Ascending aorta (tissue), 2 donors: ENCODE measurements at places on chromosomes 4 and X.

DNA sequence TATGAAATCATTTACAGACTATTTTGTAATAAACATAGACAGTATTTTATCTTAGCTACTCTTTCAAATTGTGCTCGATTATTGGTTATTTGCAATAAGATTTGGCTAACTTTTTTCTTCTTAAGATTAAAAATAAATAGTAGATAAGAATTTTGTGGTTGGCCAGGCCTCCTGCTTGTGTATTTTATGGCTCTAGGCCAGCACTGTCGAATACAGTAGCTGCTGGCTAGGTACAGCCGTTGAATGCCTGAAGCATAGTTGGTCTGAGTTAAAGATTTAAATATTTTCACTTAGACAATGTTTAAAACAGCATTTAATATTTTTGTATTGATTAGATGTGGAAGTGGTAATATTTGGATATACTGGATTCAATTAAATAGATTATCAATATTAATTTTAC is 481.0 kb downstream of the SPRY1 start:
- no peak overlapping the region for H3K27ac ChIP-seq
- no peak for DNase-seq
- H3K27me3 ChIP-seq: no peaks in the 10 kb centered on the region
- H3K4me3 ChIP-seq: no peak overlapping the region

DNA sequence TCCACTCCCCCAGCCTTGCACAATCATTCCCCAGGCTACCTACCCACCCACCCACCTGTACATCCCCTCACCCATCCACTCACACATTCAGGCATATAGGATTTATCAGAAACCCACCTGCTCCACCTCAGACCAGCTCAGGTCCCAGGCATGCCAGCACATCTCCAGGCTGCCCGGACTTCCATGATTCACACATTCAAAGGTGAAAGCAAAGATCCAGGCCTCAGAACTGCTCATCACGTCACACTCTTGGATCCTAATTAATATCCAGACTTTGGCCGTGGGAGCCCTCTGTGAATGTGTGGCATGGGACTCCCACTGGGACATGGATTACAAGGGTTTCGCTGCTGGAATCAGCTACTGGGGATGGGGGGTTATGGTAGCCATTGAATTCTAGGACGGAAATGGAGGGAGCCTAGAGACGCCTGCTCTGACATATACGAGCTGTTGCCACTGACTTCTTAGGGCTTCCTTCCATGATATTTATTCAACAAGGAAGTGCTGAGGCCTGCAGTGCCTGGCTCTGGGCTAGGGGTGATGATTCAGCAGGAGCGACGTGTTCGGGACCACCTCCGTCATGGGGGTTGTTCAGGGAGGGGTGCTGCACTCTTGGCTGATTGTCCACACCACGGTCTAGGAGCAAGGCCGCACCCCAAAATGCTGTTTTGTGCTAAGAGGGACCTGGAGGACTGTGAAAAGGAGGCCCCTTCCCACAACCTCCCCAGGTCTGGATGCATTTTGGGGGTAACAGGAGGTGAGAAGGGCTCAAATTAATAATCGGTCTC is 56.9 kb upstream of the ADRA2C start:
- H3K4me3 ChIP-seq: no peak overlapping the region
- H3K27me3 ChIP-seq: no peaks in the 10 kb centered on the region
- H3K27ac ChIP-seq: peak overlapping the region; percentile 73
- peak; percentile 60 for DNase-seq
- H3K4me1 ChIP-seq: peaks cover 7% of the 10 kb centered on the region
- no peaks in the 10 kb centered on the region for H3K36me3 ChIP-seq

GRCh38 chr4:162341533-162341932 is 177.7 kb upstream of the FSTL5 start:
- no peak for DNase-seq
- no peak overlapping the region for H3K4me3 ChIP-seq
- no peak overlapping the region for H3K27ac ChIP-seq
- H3K27me3 ChIP-seq: no peaks in the 10 kb centered on the region

GRCh38 chrX:78327370-78328086 is at the start of gene CYSLTR1:
Gene CYSLTR1 (minus strand): TSS chrX:78327611. CDS start chrX:78273746, 53,865 bp downstream.
- H3K4me1 ChIP-seq: no peaks in the 10 kb centered on the region
- H3K27ac ChIP-seq: no peak within 1 kb of the TSS
- peak within 1 kb of the TSS; percentile 46 for H3K4me3 ChIP-seq
- H3K36me3 ChIP-seq: no peaks in the 10 kb centered on the region
- DNase-seq: no peak

GRCh38 chr4:25837107-25837506 is 25.7 kb downstream of the SEL1L3 start:
- no peak overlapping the region for H3K4me3 ChIP-seq
- H3K4me1 ChIP-seq: no peaks in the 10 kb centered on the region
- no peak overlapping the region for H3K27ac ChIP-seq
- DNase-seq: no peak
- no peaks in the 10 kb centered on the region for H3K36me3 ChIP-seq
